ENCODE measurements at places on chromosomes 16 and 17.

DNA sequence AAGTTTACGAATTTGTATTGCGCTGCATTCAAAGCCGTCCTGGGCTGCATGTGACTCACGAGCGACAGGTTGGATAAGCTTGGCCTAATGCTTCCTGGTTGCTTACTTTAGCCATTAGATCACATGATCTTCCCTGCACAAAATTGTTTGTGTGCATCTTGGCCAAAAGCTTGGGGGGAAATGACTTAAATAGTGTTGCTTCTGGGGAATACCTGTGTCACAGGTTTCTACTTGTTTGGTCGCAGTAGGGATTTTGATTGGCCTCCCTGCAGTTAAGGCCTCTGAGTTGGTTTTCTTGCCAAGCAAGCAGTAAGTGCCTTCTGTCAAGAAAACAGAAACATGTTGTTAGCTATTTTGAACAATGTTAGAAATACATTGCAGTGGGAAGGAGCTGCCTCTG is 39.6 kb upstream of the DUSP14 start:
- no peak for DNase-seq

DNA sequence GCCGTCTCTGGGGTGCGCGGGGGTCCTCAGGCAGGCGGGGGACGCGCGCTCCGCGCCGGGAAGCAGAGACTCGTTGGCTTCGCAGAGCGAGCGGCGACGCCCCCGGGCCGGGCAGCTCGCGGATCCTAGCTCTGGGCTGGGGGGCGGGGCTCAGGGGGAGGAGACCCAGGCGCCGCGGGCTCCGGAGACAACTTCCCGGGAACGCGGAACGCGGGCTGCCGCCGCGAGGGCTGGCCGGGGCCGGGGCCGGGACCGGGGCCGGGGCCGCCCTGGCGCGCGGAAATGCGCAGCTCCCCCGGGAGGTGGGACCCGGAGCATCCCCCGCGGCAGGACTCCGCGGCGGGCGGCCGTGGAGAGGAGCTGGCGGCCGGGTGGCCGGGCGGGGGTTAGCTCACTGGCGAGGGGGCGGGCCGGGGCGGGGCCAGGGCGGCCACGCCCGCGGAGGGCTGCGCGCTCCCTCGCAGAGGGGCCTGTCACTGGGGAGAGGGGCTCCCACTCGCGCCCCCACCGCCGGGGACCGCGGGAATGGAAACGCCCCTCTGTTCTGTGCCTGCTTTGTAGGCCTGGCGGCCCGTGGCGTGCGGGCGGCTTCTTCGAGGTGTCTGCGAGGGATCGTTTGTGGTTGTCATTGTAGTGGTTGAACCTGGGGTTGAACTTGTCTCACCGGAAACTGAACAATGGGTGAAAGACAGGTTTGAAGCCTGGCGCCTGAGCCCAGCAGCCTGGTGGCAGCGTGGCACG is at the start of gene GAS7:
GAS7 (minus strand) TSS at position 98 of the 741 bp plus-strand sequence.
- peak; percentile 11 for DNase-seq

DNA sequence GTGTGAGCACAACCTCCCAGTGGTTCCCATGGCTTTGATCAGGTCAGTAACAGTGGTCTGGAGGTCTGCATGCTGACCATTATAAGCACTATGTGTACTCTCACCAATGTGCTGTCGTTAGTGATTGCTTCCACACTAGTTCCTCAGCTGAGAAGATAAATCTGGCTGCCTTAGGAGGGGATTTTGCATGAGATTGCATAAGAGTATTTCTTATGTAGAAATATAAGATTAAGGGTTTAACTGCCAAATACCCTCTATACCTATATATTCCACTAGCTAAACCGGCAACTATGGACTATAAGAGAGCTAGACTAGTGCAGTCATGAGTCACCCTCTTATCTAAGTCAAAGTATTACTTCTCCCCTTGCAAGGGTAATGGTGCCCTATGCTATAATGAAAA is 580.2 kb downstream of the CDH11 start:
- no peak for DNase-seq

GRCh38 chr17:67992548-67993152 is 3.6 kb downstream of the C17orf58 start:
- DNase-seq = no peak

DNA sequence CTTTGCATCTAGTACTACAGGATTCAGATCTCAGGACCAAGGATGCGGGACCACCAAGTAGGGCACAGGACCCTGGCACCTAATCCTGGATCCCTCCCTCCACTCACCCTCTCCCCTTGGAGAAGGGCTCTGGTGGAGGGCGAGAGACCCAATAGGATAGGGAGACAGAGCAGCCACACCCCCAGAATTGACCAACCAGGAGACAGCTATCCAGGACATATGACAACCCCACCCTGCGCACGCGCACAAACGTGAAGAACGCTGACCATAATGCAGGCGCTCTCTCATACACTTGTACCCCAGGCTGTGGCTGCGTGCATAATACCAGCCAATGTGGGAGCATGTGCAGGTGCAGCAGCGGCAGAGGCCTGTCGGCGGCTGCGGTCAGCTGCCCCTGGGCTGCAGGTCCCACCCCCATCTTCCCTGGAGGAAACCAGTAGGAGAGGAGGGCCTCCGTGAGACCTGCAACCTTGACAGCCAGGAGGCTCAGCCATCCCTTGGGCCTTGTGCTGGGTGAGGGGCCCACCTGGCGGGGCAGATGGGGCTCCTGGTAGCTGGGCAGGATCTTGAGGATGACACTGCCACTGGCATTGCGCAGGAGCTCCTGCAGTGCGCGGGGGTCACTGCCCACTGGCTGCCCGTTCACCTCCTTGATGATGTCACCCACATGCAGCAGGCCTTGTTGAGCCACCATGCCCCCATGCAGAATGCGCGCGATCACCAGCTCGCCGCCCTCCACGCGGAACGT is 25.4 kb downstream of the MPP2 start:
- no peak for DNase-seq

GRCh38 chr17:77416105-77416713 is 275.4 kb downstream of the SEC14L1 start:
- DNase-seq = no peak

GRCh38 chr17:65143889-65144604 is 6.9 kb downstream of the RGS9 start:
- no peak for DNase-seq

DNA sequence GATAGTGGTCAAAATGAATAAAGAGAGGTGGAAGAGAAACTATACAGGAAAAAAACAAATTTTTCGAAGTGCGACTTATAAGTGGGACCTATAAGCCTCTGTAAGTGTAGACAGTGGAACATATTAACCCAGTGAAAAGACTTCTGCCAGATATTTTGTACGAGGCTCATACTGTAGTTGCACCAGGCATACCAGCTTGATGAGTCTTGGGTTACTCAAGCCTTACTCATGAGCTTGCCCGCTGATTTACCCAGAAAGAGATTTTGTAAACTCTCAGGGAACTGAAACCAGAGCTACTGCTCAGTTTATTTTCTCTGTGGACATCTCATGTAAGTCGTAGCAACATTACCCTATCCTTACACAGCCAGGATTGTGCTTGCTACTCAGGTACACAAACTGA is 708.0 kb upstream of the SOX9 start:
- DNase-seq = no peak

- DNase-seq = no peak
Observed at GRCh38 chr16:12815361-12815760, 11.7 kb upstream of the CPPED1 start.

DNA sequence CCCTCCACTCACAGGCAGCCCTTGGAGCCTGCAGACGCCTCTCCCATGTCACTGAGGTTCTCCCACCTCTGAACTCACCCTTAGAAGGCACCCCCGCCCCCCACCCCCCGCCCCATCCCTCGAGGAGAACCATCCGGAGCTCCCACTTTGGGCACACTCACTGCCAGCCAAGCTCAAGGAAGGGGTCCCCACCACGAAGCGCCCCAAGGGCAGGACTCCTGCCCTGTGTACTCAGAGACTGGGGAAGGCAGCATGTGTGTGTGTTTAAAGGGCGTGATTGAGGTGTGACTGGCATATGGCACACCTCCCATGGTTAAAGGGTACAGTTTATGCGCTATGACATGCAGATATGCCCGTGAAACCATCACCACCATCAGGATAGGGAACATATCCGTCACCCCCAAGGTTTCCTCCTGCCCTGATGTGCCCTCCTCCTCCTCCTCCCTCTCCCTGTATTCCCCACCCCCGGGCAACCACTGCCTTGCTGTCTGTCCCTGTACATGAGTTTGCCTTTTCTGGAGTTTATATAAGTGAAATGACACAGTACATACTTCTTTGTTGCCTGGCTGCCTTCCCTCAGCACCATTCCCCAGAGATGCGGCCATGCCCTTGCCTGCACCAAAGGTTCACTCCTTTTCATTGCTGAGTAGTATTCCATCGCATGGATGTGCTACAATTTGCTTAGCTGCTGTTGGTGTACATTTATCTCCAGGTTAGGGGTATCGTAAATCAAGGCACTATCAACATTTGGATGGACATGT is 14.0 kb upstream of the RBFOX3 start:
- no peak for DNase-seq
